Heart right ventricle (tissue), 16 donors: ENCODE measurements at places on chromosomes 7 and 10. TPM values are rescaled to one million over a fixed set of nuclear protein-coding genes. Genes with fewer than 3 reads are reported as not detected.

GRCh38 chr7:93985101-93985500, 19.1 kb downstream of the BET1 start:
- no peak for DNase-seq

- DNase-seq: no peak
Measured at GRCh38 chr7:157438121-157439025, 101.6 kb downstream of the DNAJB6 start.

GRCh38 chr10:21617267-21617666, 83.2 kb downstream of the MLLT10 start:
- no peak for DNase-seq

The DRGX gene
- not detected for total RNA-seq

GRCh38 chr7:135186261-135186540, 15.7 kb upstream of the CYREN start:
- DNase-seq: no peak

DNA sequence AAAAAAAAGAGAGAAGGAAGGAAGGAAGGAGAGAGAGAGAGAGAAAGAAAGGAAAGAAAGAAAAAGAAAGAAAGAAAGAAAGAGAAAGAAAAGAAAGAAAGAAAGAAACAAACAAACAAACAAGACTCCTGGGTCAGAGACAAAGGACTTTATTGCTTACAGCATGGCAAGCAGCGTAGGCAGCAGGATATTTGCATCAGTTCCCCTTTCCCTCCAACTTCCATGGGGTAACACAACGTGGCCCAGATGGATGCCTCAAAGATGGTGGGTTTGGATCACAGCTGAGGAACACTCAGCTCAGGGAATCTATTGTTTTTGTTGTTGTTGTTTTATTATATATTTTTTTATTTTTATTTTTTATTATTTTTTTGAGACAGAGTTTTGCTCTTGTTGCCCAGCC, 128.5 kb upstream of the VKORC1L1 start:
- no peak for DNase-seq

The UPF2 gene
- total RNA-seq: 14.3 TPM

The C7orf57 gene
- not detected for total RNA-seq

DNA sequence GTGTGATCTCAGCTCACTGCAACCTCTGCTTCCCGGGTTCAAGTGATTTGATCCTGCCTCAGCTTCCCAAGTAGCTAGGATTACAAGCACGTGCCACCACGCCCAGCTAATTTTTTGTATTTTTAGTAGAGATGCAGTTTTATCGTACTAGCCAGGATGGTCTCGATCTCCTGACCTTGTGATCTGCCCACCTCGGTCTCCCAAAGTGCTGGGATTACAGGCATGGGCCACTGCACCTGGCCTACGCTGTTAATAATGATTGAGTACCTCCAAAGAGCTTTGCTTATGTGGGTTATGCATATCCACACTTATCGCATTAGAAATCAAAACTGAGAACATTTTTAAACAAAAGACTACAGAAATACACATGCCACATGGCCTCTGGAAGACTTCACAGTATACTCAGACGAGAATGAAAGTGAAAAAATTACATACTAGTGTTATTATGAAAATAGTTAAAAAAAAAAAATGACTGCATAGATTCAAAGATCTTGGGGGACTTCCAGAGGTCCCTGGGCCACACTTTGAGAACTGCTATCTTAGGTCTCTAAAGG, 25.4 kb downstream of the RPP38 start:
- no peak for DNase-seq

DNA sequence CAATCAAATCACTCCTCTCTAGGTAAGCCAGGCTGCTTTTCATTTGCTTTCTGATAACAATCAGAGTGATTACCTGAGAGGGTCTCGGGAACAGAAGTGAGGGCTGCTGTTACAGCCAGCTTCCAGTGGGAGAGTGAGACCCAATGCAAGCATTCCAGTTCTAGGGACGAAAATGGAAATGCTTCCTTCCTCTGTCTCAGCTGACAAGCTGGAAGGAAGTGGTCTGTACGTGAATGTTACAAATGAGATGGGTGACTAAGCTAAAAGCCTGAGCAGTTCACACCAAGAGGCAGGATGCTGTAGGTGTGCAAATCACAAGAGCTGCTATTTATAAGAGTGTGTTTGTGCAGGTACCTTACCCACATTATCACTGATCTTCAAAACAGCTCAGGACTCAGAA, 772.4 kb downstream of the GRID1 start:
- no peak for DNase-seq

DNA sequence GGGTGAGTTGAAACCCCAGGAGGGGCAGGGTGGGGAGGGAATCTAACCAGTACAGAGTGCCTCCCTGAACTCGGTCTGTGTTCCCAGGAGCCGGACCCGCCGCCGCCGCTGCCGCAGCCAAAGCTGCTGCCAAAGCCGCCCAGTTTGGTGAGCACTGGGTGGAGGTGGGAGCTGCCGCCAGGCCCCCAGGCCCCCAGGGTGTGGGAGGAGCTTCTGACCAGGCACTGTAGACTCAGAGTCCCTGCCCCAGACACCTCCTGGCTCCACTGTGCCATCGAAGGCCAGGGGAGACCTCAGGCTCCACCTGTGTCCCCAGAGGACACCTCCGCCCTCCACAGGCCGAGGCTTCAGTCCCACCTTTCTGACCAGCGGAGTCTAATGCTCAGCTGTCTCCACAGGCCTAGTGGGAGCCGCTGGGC, 20.4 kb upstream of the LIMK1 start:
- DNase-seq: no peak

DNA sequence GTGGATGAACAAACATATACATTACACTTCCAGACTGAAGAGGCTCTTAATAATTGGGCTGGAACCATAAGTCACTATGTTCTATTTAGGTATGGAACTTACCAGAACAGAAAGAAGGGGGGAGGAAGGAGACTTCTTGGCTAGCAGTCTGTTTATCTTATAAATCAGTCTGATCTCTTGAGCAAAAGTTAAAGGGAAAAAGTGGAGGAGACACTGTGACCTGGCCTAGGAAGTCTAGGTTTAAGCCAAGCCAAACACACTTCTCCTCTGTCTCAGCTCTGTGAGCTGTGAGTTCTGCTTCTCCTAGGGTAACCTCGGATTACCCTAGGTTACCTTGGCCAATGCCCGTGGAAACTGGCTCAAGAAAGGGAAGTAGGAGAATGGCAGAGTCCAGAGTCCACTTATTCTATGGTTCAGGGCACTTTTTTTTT, 95.2 kb downstream of the PFKFB3 start:
- DNase-seq: no peak

The ZFAND4 gene
- 10.1 TPM for total RNA-seq

GRCh38 chr10:8800426-8800825, 745.9 kb downstream of the GATA3 start:
- no peak for DNase-seq

- no peak for DNase-seq
Measured at GRCh38 chr10:36171953-36172940, 530.2 kb upstream of the FZD8 start.

The MKX gene
- total RNA-seq: 0.44 TPM

DNA sequence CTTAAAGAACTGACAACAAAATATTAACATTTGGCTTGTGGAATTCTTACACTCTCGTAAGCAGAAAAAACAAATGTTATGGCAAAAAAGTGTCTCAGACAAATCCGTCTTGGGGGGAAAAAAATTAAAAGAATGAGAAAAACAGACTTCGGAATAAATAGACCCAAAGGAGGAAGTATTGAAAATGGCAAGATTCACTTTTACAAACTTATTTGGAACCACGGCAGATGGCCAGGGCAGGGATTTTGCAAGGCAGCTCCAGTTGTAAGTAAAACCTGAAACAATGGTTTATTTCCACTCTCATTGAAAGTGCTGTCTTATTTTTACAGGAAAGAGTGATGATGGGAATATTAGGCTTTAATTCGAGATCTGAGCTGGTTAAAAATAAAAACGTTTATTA, 1.5 kb upstream of the ZNF438 start:
- DNase-seq: no peak

DNA sequence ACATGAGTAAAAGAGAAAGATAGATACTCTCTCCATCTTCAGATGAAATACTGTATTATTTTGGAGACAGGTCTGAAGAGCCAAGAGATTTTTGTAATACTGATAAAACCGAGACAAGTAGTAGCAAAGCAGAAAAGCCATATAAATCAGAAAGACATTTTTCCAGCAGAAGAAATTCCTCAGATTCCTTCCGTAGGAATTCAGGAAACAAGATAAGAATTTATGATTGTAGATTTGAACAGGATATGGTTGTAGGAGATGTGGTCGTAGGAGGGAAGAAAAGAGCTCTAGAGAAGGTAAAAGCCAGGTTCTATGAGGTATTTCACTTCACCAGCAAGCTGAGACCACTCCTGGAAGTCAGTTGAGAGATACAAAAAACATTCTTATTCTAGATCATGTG, 17.6 kb upstream of the AASS start:
- no peak for DNase-seq

- peak; percentile 80 for DNase-seq
Measured at GRCh38 chr10:71244431-71245419, 32.4 kb downstream of the UNC5B start.

DNA sequence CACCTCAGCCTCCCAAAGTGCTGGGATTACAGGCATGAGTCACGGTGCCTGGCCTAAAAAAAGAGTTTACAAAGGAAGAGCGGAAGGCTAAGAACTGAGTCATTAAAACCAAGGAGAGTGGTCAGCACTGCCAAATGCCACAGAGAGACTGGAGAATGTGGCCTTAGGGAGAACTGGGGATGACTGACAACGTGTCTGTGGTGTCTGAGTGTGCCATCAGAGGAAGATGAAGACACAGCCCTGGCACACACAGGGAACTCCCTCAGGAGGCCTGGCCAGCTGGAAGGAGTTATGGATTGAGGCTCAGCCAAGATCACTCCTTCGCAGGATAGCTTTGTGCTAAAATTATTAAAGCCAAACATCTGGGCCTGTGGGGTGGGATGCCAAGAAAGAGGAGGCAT, 3.9 kb upstream of the INA start:
- DNase-seq: no peak

DNA sequence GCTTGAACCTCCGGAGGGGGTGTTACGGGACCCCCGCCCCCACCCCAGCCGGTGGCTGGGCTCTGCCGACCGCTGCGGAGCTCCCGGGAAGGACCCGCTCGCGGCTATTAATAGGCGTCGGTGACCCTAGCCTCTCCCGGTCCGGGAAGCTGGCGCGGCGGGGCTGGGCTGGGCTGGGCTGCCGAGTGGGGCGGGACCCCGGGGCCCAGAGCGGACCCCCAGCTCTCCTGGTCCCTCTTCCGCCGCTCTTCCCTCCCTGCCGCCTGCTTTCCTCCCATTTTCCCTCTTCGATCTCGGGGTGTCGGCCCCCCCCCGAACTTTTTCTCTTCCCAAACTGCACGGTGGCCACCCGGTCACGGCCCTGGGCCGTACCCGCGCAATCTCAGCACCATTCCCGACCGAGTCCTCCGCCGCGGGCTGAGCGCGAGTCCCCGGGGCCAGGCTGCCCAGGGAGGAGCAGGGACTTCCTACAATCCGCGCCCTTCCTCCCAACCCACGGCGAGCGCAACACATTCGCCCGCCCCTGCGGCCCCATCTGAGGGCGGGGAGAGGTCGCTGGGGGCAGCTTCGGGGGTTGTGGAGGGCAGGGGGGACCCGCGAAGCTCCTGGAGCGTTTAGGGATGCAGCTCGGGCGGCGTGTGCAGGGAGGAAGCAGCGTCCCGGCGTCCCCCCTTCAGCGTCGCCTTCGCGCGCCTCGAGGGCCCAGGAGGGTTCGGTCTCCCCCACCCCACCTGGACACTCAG, 3.1 kb upstream of the ELFN1 start:
- no peak for DNase-seq

The CTAGE4 gene
- 0.25 TPM for total RNA-seq

GRCh38 chr7:136911344-136911743, 42.9 kb downstream of the CHRM2 start:
- no peak for DNase-seq

The AKR1C4 gene
- not detected for total RNA-seq

The LGI1 gene
- 0.53 TPM for total RNA-seq

The TRPV6 gene
- total RNA-seq: not detected

- DNase-seq: no peak
Measured at GRCh38 chr10:11089272-11089671, 71.6 kb downstream of the CELF2 start.

The CCNY gene
- total RNA-seq: 90.2 TPM

- DNase-seq: peak; percentile 25
Measured at GRCh38 chr10:3812141-3812540, 27.1 kb upstream of the KLF6 start.

The SUGCT gene
- total RNA-seq: 3.5 TPM

DNA sequence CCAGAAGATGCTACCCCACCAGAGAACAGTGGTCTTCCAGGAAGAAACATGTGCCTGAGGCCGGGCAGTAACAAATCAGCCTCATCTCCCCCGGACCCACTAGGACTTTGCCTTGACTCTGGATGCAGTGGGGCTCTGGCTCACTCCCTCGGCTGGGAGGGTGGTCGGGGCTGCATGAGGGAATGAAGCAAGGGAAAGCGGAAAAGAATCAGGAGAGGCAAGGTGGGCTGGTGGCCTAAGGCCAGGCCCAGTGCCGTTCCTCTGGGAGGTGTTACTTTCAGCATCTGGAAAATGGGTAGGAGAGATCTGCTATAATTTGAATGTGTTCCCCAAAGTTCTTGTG, 51.8 kb downstream of the CLEC2L start:
- no peak for DNase-seq

The TACC2 gene
- 372 TPM for total RNA-seq

The NPVF gene
- not detected for total RNA-seq

DNA sequence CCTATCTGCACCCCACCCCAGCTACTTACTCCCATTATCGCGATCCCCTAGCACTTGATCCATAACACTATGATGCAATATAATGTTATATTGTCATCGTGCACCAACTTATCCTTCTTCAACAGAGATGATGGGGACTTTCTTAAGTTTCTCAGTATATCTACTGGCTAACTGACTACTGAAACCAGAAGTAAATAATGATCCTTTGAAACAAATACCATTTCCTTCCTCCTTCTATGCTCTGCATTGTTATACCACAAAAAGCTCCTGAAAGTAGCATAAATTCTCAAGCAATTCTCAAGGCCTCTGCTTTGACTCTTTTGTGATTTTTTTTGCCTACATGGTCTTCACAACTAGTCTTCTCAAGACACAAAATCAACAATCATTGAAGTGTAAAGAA, 68.9 kb downstream of the HTR7 start:
- DNase-seq: no peak
